Lower lobe of right lung (tissue), 2 donors: ENCODE measurements at places on chromosomes 6 and 20. TPM values are rescaled to one million over a fixed set of nuclear protein-coding genes. Genes with fewer than 3 reads are reported as not detected.

GRCh38 chr6:122871079-122871478 is 82.0 kb downstream of the SMPDL3A start:
- H3K27ac ChIP-seq: no peak overlapping the region
- no peaks in the 10 kb centered on the region for H3K4me1 ChIP-seq
- no peaks in the 10 kb centered on the region for H3K27me3 ChIP-seq
- H3K4me3 ChIP-seq: no peak overlapping the region
- H3K36me3 ChIP-seq: no peaks in the 10 kb centered on the region
- DNase-seq: no peak

DNA sequence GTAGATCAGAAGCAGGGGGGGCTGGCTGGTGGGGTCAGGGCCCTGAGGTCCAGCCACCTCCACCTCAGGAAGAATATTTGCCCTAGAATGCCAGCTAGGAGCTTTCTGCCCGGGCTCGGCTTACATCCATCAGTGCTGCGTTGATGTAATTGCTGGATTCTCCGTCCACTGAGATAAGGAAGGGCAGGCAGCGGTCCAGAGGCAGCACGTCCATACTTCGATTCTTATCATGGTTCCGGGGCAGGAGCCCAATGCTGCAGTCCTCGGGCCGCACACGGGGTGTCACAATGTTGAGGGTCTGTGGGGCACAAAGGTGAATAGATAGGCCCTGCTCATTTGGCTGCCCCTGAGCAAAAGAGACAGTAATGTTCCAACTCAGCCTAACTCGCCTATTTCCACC is 483.8 kb upstream of the CHD6 start:
- H3K4me3 ChIP-seq: no peak overlapping the region
- H3K36me3 ChIP-seq: no peaks in the 10 kb centered on the region
- no peak overlapping the region for H3K27ac ChIP-seq
- H3K4me1 ChIP-seq: no peaks in the 10 kb centered on the region
- DNase-seq: no peak

DNA sequence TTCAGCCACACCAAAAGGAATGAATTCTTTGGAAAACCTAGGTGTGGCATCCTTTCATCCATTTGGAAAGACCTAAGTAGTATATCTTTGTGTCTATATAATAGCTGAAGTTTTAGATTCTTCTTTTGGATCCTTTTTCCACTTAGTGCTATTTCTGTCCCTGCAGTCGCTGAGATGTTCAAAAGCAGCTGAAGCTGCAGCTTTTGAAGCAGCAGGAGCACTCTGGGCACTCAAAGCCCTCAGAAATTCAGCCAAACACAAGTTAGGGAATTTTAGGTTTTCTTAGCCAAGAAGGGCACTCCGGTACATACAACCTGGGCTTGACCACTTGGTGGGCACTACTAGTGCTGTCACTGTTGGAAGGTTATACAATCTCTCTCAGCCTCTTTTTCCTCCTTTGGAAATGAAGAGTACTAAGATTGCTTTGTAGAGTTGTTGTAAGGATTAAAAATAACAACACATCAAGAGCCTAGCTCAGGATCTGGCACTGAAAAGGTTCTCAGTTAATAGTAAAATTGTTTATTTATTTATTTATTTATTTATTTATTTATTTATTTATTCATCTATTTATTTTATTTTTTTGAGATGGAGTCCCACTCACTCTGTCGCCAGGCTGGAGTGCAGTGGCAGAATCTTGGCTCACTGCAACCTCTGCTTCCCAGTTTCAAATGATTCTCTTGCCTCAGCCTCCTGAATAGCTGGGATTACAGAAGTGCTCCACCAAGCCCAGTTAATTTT is 71.9 kb upstream of the SLC22A16 start:
- H3K27me3 ChIP-seq: no peaks in the 10 kb centered on the region
- H3K27ac ChIP-seq: no peak overlapping the region
- no peak overlapping the region for H3K4me3 ChIP-seq
- no peak for DNase-seq

- peaks cover 17% of the 10 kb centered on the region for H3K4me1 ChIP-seq
- H3K27me3 ChIP-seq: no peaks in the 10 kb centered on the region
- DNase-seq: no peak
- no peak overlapping the region for H3K27ac ChIP-seq
- H3K4me3 ChIP-seq: no peak overlapping the region
Measured at GRCh38 chr6:17628873-17629272, 28.8 kb downstream of the FAM8A1 start.

Gene RPP40
- 2.5 TPM for total RNA-seq

Gene SLC17A4
- not detected for total RNA-seq

Gene PHACTR3
- total RNA-seq: 9.0 TPM

DNA sequence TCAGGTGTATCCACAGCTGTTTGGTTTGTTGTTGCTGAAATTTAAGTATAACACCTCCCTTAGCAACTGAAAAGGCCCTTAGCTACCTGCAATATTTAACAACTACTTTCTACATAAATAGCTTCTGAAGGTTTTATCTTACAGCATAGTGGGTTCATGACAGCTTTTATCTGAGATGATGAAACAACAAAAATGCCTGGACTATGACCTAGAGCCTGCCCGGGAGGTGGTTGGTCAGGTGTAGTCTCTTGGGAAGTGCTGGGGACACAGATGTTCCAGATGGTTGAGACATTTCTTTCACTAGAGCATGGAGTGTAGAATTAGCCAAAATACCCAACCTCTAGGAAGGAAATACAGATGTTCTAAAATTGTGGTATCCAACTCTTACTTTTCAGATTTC is 705.4 kb downstream of the MAFB start:
- peaks cover 21% of the 10 kb centered on the region for H3K4me1 ChIP-seq
- H3K27ac ChIP-seq: no peak overlapping the region
- H3K27me3 ChIP-seq: no peaks in the 10 kb centered on the region
- H3K4me3 ChIP-seq: no peak overlapping the region
- no peak for DNase-seq

- H3K27me3 ChIP-seq: no peaks in the 10 kb centered on the region
- H3K4me3 ChIP-seq: no peak overlapping the region
- no peak for DNase-seq
- H3K4me1 ChIP-seq: no peaks in the 10 kb centered on the region
Measured at GRCh38 chr20:44028003-44028730, 113.5 kb downstream of the TOX2 start.

- H3K36me3 ChIP-seq: no peaks in the 10 kb centered on the region
- H3K4me3 ChIP-seq: no peak overlapping the region
- no peak overlapping the region for H3K27ac ChIP-seq
- no peaks in the 10 kb centered on the region for H3K27me3 ChIP-seq
- peak; percentile 74 for DNase-seq
Measured at GRCh38 chr20:57594092-57594951, 25.9 kb downstream of the ZBP1 start.

GRCh38 chr20:37564388-37565133 is 36.9 kb upstream of the BLCAP start:
- peaks cover 52% of the 10 kb centered on the region for H3K27me3 ChIP-seq
- DNase-seq: peak; percentile 56
- H3K4me1 ChIP-seq: peaks cover 6% of the 10 kb centered on the region
- H3K27ac ChIP-seq: no peak overlapping the region
- no peaks in the 10 kb centered on the region for H3K36me3 ChIP-seq

GRCh38 chr6:13572240-13572639 is 2.2 kb upstream of the SIRT5 start:
- no peak for DNase-seq
- peaks cover 5% of the 10 kb centered on the region for H3K27me3 ChIP-seq
- no peak overlapping the region for H3K27ac ChIP-seq

Gene NOTCH4
- 63.6 TPM for total RNA-seq

Gene ACTR5
- 6.0 TPM for total RNA-seq

DNA sequence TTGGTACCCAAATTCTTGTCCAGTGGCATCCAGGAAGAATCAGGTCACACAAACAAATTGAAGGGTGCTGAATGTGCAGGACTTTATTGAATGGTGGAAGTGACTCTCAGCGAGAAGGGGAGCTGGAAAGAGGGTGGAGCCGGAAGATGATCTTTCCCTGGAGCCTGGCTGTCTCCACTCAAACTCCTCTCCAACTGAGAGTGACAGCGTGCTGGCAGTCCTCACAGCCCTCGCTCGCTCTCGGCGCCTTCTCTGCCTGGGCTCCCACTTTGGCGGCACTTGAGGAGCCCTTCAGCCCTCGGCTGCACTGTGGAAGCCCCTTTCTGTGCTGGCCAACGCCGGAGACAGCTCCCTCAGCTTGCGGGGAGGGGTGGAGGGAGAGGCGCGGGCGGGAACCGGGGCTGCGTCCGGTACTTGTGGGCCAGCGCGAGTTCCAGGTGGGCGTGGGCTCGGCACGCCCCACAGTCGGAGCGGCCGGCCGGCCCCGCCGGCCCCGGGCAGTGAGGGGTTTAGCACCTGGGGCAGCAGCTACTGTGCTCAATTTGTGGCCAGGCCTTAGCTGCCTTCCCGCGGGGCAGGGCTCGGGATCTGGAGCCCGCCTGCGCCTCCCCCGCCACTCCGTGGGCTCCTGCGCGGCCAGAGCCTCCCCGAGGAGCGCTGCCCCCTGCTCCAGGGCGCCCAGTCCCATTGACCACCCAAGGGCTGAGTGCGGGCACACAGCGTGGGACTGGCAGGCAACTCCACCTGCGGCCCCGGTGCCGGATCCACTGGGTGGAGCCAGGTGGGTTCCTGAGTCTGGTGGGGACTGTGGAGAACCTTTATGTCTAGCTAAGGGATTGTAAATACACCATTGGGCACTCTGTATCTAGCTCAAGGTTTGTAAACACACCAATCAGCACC is 26.7 kb upstream of the MBOAT1 start:
- no peaks in the 10 kb centered on the region for H3K4me1 ChIP-seq
- H3K27me3 ChIP-seq: no peaks in the 10 kb centered on the region
- H3K27ac ChIP-seq: no peak overlapping the region
- H3K36me3 ChIP-seq: no peaks in the 10 kb centered on the region
- DNase-seq: no peak

- H3K27ac ChIP-seq: no peak overlapping the region
- H3K36me3 ChIP-seq: peaks cover 100% of the 10 kb centered on the region
- no peak overlapping the region for H3K4me3 ChIP-seq
- no peaks in the 10 kb centered on the region for H3K4me1 ChIP-seq
Measured at GRCh38 chr20:35122756-35123405, 24.3 kb downstream of the EDEM2 start.

- no peak overlapping the region for H3K27ac ChIP-seq
- no peak for DNase-seq
- H3K4me3 ChIP-seq: no peak overlapping the region
- H3K36me3 ChIP-seq: no peaks in the 10 kb centered on the region
- no peaks in the 10 kb centered on the region for H3K27me3 ChIP-seq
- H3K4me1 ChIP-seq: no peaks in the 10 kb centered on the region
Measured at GRCh38 chr6:107293350-107293749, 166.0 kb downstream of the PDSS2 start.

DNA sequence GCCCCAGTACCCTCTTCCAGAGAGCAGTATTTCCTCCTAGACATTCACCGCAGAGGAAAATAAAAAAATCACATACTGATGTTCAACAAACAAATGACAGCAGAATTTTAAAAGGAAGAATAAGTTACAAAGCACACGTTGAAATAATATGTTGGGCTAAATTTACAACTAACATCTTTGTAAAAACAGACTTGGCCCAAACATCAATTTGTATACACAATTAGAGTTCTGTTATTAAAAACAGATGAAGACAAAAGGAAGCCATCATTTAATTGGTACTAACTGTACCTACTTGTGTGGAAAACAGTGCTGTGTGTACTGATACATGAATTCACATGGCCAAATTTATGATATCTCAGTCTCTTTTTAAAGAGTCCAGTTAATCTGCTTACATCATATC is 46.3 kb downstream of the KIF6 start:
- H3K4me1 ChIP-seq: no peaks in the 10 kb centered on the region
- no peaks in the 10 kb centered on the region for H3K27me3 ChIP-seq
- no peak overlapping the region for H3K27ac ChIP-seq
- DNase-seq: no peak
- H3K36me3 ChIP-seq: no peaks in the 10 kb centered on the region

Gene ABHD16B
- not detected for total RNA-seq

- no peaks in the 10 kb centered on the region for H3K36me3 ChIP-seq
- DNase-seq: peak; percentile 42
- peak overlapping the region; percentile 97 for H3K27ac ChIP-seq
- H3K27me3 ChIP-seq: no peaks in the 10 kb centered on the region
- H3K4me1 ChIP-seq: peaks cover 51% of the 10 kb centered on the region
Measured at GRCh38 chr6:41732591-41733359, 2.6 kb downstream of the TFEB start.

Gene WFDC5
- total RNA-seq: 1.6 TPM

GRCh38 chr6:139679516-139680179 is 305.2 kb upstream of the CITED2 start:
- H3K4me1 ChIP-seq: peaks cover 8% of the 10 kb centered on the region
- no peak overlapping the region for H3K4me3 ChIP-seq
- H3K36me3 ChIP-seq: no peaks in the 10 kb centered on the region
- no peak overlapping the region for H3K27ac ChIP-seq
- H3K27me3 ChIP-seq: no peaks in the 10 kb centered on the region

GRCh38 chr6:30914854-30915590 is 984 bp downstream of the VARS2 start:
- DNase-seq: peak; percentile 36
- peak overlapping the region; percentile 92 for H3K27ac ChIP-seq
- H3K4me3 ChIP-seq: peak overlapping the region; percentile 71
- peaks cover 43% of the 10 kb centered on the region for H3K4me1 ChIP-seq
- H3K36me3 ChIP-seq: peaks cover 62% of the 10 kb centered on the region

- H3K27ac ChIP-seq: no peak overlapping the region
- DNase-seq: no peak
- no peaks in the 10 kb centered on the region for H3K4me1 ChIP-seq
Measured at GRCh38 chr6:98118397-98119045, 715.9 kb upstream of the POU3F2 start.

Gene PRPH2
- 0.68 TPM for total RNA-seq

Gene RSPO3
- total RNA-seq: 8.0 TPM

DNA sequence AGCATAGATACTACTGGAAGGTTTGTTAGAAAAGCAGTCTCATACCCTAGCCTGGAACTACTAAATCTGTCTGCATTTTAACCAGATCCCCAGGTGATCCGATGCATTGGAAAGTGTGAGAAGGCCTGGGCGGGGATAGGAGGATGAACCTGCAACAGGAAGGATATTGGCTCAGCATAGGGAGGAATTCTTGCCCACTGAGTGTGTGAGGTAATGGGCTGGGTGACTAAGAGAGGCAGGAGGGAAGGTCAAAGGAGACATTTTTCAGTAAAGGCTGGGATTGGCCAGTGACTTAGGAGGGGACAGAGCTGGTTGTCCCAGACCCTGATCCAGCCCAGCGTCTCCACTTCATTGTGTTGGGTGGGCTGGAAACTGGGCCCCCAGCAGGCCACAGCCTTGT is 191.0 kb upstream of the LRFN2 start:
- peaks cover 4% of the 10 kb centered on the region for H3K27me3 ChIP-seq
- no peak for DNase-seq
- no peaks in the 10 kb centered on the region for H3K36me3 ChIP-seq
- H3K4me1 ChIP-seq: no peaks in the 10 kb centered on the region

- no peak overlapping the region for H3K4me3 ChIP-seq
- no peak for DNase-seq
- H3K4me1 ChIP-seq: peaks cover 7% of the 10 kb centered on the region
- no peak overlapping the region for H3K27ac ChIP-seq
Measured at GRCh38 chr6:130945401-130945919, 117.6 kb downstream of the EPB41L2 start.

Gene TFAP2D
- total RNA-seq: not detected

Gene PRR18
- 0.59 TPM for total RNA-seq

Gene TOX2
- total RNA-seq: 16.3 TPM
